ENCODE measurements at places on chromosomes 11 and 22.

- H3K4me3 ChIP-seq, result no peak overlapping the region
- H3K4me1 ChIP-seq, result no peaks in the 10 kb centered on the region
- no peak overlapping the region for H3K27ac ChIP-seq
These were observed 156.7 kb downstream of the CTTN start for GRCh38 chr11:70555078-70555477.

GRCh38 chr11:17978553-17979287, 34.1 kb downstream of the SERGEF start:
- no peak overlapping the region for H3K27ac ChIP-seq
- H3K4me1 ChIP-seq, result no peaks in the 10 kb centered on the region
- peak; percentile 61 for DNase-seq
- peaks cover 4% of the 10 kb centered on the region for H3K36me3 ChIP-seq
- no peak overlapping the region for H3K4me3 ChIP-seq

GRCh38 chr11:62545437-62546243, 966 bp downstream of the AHNAK start:
- H3K36me3 ChIP-seq, result no peaks in the 10 kb centered on the region
- peak overlapping the region; percentile 74 for H3K27ac ChIP-seq
- H3K27me3 ChIP-seq, result no peaks in the 10 kb centered on the region
- peaks cover 28% of the 10 kb centered on the region for H3K4me1 ChIP-seq

DNA sequence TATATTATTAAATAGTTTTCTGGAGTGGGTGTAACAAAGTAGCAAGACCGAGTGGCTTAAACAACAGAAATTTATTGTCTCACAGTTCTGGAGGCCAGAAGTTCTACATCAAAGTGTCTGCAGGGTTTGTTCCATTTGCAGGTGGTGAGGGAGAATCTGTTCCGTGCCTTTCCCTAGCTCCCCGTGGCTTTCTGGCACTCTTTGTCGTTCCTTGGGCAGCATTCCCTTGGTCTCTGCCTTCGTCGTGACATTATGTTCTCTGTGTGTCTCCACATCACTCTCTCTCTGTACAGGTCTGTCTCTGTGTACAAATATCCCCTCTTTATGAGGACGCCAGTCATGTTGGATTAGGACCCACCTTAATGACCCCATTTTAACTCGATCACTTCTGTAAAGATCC, 38.2 kb downstream of the LDLRAD3 start:
- no peak overlapping the region for H3K4me3 ChIP-seq
- no peak overlapping the region for H3K27ac ChIP-seq
- no peak for DNase-seq

GRCh38 chr11:126284829-126285228, 1.9 kb downstream of the TIRAP start:
- 0 out of 2 replicates have a peak, but pooled peaks cover 9% of the 10 kb centered on the region for H3K4me1 ChIP-seq
- H3K36me3 ChIP-seq, result peaks cover 5% of the 10 kb centered on the region
- H3K4me3 ChIP-seq, result no peak overlapping the region
- H3K27me3 ChIP-seq, result no peaks in the 10 kb centered on the region
